Posterior cingulate gyrus (tissue), 11 donors: ENCODE measurements at places on chromosomes 3 and 15.
A peak's percentile ranks its signal among the peaks of the same experiment; 100 is the strongest.

DNA sequence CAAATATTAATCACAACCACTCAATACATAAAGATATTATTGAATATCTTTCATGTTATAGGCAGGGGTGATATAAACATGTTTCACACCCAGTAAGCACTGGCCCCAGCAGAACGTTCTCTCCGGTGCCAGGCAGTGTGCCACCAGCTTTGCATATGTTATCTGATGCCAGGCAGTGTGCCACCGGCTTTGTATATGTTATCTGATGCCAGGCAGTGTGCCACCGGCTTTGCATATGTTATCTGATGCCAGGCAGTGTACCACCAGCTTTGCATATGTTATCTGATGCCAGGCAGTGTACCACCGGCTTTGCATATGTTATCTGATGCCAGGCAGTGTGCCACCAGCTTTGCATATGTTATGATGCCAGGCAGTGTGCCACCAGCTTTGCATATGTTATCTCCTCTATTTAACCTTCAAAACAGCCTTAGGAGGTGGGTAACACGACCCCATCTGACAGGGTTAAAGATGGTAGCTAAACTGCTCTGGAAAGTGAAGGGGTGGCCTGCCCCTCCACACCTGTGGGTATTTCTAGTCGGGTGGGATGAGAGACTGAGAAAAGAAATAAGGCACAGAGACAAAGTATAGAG is 6.9 kb downstream of the MUC20 start:
- DNase-seq = peak; percentile 67

DNA sequence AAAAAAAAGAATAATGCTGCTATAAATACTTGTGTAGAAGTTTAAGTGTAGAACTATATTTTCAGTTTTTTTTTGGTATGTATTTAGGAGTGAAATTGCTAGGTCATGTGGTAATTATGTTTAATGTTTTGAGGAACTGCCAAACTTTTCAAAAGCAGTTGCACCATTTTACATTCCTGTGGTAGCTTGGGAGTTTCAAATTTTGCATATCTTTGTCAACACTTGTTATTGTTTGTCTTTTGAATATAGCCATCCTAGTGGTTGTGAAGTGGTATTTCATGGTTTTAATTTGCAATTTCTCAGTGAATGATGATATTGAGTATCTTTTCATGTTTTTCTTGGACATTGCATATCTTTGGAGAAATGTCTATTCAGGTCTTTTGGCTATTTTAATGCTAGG is 30.4 kb downstream of the SKIL start:
- DNase-seq = no peak

- DNase-seq = no peak
Observed at GRCh38 chr15:55026381-55026780, 170.4 kb downstream of the RSL24D1 start.

DNA sequence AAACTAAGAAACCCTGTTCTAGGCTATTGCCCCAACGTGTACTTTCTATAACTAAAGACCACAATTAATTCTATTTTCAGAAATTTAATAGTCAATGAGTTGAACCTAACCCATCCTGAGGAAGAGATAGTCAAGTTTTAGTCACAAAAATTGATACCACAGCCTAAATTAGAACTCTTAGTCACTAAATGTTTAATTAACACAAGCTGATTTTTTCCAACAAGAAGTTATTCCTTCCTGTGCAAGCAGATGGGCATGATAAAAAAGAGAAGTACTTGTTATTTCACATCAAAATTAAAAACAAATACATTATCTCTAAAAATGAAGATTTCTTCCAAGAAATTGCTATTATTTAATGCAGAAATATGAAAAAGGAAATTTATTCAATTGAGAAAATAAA is 38.4 kb upstream of the TERB2 start:
- DNase-seq = no peak

GRCh38 chr15:89671687-89672086 is 7.5 kb downstream of the PLIN1 start:
- DNase-seq = no peak

GRCh38 chr3:172343117-172343516 is 105.1 kb downstream of the GHSR start:
- DNase-seq = no peak

GRCh38 chr3:13621381-13622221 is 72.7 kb downstream of the FBLN2 start:
- DNase-seq = no peak

- DNase-seq = no peak
Observed at GRCh38 chr3:177353140-177353539, 155.9 kb upstream of the TBL1XR1 start.

- no peak for DNase-seq
Observed at GRCh38 chr3:23697416-23697815, 108.3 kb upstream of the UBE2E1 start.

- no peak for DNase-seq
Observed at GRCh38 chr15:85676342-85677098, 118.2 kb downstream of the KLHL25 start.

DNA sequence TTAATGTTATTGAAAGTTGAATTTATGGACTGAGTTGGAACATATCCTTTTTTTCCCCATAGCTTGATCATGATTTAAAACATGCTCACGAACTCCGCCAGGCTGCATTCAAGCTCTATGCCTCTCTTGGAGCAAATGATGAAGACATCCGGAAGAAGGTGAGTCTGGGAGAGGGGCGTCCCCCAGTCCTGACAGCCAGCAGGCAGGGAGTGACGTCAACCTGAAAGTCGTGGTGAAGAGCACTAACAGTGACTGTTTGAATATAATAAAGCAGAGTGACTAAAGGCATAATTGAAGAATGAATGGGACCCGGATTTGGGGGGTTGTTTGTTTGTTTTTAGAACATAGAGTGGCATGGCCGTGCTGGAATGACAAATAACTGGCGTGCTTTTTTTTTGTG is 57.9 kb downstream of the ARMC8 start:
- no peak for DNase-seq

GRCh38 chr3:150878996-150879575 is 26.2 kb downstream of the MINDY4B start:
- DNase-seq = no peak

GRCh38 chr3:79461129-79461792 is 306.5 kb downstream of the ROBO1 start:
- DNase-seq = no peak

DNA sequence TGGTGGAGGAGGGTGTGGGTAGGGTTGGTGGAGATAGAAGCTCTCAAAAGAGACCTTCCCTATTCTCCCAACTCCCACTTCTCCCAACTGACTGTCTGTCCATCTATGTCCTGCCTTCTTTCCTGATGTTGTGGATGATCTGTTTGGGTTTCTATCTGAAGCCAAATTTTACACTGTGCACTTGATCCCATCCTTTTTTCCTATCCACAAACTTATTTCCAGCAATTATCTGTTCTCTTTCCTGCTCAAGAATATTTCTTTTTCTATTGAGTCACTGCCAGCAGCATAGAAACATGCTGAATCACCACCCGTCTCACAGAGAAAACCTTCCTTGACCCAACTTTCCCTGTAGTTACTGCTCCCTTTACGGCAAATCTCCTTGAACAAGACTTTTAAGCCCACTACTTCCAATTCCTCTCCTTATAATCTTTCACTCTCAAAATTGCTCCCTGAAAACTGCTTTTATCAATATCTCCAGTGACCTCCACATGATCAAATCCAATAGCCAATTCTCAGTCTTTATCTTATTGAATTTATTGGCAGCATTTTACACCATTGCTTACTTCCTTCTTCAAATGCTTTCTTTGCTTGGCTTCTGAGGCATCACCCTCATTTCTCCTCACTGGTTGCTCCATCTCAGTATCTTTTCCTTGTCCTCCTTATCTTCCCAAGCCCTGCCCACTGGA is 141.2 kb upstream of the SLC7A14 start:
- DNase-seq = no peak

GRCh38 chr3:26718315-26718714 is 95.7 kb downstream of the LRRC3B start:
- DNase-seq = no peak

GRCh38 chr3:58606693-58607092 is 29.5 kb upstream of the FAM107A start:
- DNase-seq = no peak

DNA sequence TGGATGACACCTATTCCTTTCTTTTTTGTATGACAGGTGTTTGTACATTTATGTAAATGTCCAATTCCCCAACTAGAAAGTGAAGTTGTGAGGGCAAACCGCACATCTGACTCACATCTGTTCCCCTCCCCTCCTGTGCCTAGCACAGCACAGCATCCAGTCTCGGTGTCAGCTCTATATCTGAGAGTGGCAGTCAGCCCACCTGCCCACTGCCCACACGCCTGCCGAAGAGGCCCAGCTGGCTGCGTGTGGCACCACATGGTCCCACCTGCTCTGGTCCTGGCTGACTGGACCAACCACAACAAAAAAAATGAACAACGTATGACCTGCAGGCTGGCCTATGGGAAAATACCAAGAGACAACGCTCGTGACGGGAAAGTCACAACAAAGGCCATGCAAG is 62.8 kb downstream of the XXYLT1 start:
- DNase-seq = no peak

GRCh38 chr3:63886858-63887257 is 23.2 kb downstream of the ATXN7 start:
- no peak for DNase-seq

DNA sequence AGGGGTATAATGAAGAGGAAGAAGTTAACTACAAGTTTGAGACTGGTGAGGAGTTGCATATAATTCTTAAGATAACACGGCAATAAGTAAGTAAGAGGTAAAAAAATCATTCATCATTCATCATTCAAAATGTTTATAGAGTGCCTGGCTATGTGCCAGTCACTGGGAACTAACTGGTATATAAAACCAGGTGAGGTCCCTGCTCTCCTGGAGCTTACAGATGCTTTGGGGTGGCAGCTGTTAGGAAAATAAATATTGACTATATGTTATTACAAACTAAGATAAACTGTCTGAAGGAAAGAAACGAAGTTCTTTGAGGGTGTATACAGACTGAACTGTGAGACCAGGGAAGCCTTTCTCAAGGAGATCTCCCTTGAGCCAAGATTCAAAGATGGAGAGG is 2.9 kb downstream of the CASR start:
- DNase-seq = no peak
